RPMI8226 (cell line): ENCODE measurements at places on chromosomes 4 and X.

DNA sequence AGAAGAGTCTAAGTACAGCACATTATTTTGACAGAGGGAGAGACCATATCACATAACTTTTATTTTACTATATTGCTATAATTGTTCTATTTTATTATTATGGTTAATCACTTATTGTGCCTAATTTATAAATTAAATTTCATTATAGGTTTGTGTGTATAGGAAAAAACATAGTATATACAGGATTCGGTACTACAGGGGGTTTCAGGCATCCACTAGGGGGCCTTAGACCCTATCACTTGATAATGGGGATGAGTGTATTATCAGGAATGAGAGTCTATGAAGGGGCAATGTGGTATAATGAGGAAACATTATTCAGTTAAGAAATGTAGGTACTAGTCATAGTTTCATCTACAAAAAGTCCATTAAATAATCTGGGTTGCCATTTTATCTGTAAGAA lies 833.1 kb downstream of the C4orf33 start:
- DNase-seq: peak; percentile 13

- no peak for DNase-seq
These were observed 180.7 kb upstream of the IL15 start for GRCh38 chr4:141455651-141456050.

- DNase-seq: no peak
These were observed 439.4 kb downstream of the RAPGEF2 start for GRCh38 chr4:159542296-159542695.

GRCh38 chr4:35975617-35976355 lies 268.5 kb downstream of the ARAP2 start:
- no peak for DNase-seq

- no peak for DNase-seq
These were observed 25.4 kb downstream of the FGFBP1 start for GRCh38 chr4:15912961-15913630.

GRCh38 chr4:83582289-83582785 lies 46.4 kb downstream of the GPAT3 start:
- DNase-seq: peak; percentile 24

- DNase-seq: no peak
These were observed 419.8 kb upstream of the AMOT start for GRCh38 chrX:113260474-113260873.

GRCh38 chr4:6776920-6777635 lies 5.4 kb upstream of the KIAA0232 start:
- DNase-seq: no peak

DNA sequence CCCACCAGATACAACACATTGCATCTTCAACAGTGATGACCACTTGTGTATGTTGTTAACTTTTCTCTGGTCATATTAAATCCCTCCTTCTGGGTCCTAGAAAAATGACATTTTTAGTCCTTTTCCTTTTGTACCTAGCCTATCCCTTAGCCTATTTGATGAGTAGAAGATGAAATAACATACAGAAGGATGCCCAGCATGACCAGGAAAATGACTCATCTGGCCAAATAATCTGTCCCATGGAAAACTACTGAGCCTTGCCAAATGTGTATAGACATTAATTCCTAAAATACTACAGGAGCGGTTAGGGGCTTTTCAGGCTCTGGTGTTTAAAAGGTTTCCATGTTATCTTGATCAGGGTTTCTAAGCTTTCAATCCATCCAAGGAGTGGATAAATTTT lies 129.0 kb upstream of the KCNIP4 start:
- DNase-seq: no peak

DNA sequence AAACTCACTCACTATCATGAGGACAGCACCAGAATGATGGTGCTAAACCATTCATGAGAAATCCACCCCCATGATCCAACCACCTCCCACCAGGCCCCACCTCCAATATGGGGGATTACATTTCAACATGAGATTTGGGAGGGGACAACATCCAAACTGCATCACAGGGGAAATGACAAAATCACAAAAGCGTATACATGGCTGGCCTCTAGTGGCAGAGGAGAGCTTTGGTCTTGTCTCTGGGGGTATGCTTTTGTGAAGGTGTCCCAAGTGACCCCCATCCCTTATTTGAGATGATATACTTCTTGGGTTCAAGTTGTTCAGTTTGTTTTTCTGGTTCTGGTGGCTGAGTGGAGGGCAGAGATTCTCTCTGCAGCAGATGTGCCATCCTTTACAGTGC lies 8.5 kb upstream of the SETD7 start:
- no peak for DNase-seq

- no peak for DNase-seq
These were observed 76.7 kb downstream of the TMEM131L start for GRCh38 chr4:153542834-153543233.

DNA sequence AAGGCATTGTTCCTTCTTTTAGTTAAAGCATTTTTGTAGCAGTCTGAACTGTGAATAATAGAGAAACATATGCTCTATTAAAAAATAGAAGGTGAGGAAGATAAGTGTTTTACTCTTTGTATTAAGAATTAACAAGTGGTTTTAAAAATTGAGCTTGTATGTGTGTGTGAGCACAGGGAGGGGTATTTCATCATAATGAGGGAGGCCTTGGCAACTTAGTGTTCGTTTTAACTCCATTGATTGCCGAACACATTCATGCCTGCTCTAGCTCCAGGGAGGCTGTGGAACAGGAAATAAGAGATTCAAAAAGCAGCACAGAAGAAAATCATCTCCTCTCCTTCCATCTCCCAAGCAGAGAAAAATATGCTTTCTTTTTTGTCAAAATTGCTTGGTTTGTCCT lies 14.8 kb downstream of the SHROOM3 start:
- no peak for DNase-seq

DNA sequence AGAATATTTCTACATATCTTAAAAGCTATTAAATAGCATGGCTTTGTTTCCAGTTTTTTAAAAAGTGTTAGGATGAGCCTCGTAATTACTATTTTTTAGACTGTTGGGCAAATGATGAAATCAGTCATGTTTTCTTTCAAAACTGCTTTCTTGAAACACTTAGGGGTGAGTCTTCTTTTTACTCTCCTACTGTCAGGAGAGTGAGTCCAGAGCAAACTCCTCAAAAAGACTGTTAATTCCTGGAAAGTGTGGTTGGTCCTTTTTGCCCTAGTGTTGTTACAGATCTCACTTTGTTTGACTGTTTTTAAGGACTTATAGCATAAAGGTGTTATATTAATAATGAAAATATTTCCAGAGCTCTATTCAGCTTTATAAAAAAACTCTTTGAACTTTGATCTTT lies 6.3 kb downstream of the GSTCD start:
- no peak for DNase-seq

DNA sequence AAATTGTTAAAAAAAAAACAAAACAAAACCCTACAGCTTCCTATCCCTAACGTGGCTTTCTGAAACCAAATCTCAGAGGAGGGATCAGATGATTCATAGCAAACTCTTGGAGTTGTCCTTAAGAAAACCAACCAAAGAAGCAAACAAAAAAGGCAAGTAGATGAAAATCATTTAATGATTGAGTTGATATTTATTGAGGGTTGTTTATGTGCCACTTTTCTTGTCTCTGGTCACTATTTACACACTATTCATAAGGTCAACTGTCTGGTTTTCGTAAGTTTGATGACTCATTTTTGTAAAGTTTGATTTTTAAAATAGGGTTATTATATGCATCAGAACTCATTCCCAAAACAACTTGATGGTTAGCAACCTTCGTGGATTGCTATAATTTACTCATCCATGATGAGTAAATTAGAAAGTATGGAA lies 133.4 kb downstream of the UNC5C start:
- DNase-seq: no peak

- peak; percentile 35 for DNase-seq
These were observed 763 bp downstream of the PYURF start for GRCh38 chr4:88522702-88523324.

- DNase-seq: no peak
These were observed 9.7 kb upstream of the IRAK1 start for GRCh38 chrX:154029439-154029838.

DNA sequence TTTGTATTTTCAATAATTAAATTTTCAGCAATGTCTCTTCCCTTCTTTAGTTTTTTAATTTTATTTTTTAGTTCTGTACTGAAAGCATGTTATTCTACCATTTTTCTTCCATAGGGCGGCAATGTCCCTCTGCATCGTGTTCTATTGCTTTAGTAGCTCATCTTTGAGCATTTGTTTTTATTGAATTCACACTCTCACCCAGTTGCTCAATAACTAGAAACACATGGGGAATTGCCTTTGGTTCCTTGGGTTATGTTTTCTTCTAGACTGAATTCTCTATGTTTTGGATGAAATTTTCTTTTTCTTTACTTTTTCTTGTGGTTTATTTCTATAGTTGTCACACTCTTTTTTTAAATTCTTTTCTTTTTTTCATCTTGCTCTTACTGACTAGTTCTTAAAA lies 233.8 kb upstream of the LDB2 start:
- no peak for DNase-seq

- DNase-seq: no peak
These were observed 18.8 kb downstream of the RGS12 start for GRCh38 chr4:3311489-3312171.

DNA sequence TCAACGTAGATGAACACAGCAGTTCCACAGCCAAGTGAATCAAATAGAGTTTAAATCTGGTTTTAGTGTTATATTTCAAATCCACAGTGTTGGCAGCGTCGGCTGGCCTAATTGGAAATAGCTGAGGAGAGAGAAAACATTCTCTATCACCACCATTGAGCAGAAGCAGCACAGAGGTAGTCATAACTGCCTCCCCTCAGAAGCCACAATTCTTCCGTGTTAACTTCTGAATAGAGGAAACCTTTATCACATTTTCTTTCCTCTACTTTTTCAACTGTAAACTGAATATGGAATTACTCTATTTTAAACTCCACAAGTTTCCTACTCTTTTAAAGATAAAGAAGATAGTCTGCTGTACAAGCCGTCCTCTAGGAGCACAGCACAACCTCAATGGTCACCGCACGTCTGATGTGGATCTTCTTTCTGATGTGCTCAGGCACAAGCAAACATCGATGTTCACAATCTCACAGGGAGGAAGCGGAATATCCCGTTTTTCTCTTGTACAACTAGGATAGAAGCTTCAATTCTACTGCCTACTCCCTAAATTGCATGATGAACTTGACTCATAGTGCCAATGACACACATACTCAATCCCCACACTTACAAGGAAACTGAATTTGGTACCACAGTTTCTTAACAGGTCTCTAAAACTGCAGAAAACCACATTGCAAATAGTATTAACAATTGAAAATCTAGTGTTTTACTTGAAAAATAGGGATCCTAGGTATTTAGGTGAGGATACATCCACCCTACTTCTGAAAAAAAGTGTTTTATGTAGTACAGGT lies 217.8 kb upstream of the ETNPPL start:
- no peak for DNase-seq

DNA sequence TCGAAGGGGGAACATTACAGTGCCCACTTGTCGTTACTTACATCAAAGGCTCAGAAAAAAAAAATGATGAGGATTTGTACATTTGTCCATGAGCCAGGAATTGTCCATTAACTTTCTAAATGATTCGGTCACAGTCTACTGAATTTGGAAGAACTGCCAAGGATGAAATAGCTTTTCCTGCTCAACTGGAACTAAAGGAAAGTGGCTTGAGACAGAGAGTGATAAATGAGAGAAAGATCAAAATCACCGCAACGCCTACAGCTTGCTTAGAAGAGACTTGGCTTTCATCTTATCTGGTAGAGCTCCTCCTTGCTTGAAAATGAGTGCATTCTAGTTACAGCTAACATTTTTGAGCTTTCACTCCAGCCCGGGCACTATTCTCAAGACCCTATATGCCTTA lies 55.5 kb upstream of the ADGRG2 start:
- DNase-seq: no peak

GRCh38 chrX:56726605-56727004 lies 2.4 kb upstream of the NBDY start:
- DNase-seq: peak; percentile 61

- DNase-seq: no peak
These were observed 8.8 kb downstream of the TMPRSS11D start for GRCh38 chr4:67874986-67875385.

DNA sequence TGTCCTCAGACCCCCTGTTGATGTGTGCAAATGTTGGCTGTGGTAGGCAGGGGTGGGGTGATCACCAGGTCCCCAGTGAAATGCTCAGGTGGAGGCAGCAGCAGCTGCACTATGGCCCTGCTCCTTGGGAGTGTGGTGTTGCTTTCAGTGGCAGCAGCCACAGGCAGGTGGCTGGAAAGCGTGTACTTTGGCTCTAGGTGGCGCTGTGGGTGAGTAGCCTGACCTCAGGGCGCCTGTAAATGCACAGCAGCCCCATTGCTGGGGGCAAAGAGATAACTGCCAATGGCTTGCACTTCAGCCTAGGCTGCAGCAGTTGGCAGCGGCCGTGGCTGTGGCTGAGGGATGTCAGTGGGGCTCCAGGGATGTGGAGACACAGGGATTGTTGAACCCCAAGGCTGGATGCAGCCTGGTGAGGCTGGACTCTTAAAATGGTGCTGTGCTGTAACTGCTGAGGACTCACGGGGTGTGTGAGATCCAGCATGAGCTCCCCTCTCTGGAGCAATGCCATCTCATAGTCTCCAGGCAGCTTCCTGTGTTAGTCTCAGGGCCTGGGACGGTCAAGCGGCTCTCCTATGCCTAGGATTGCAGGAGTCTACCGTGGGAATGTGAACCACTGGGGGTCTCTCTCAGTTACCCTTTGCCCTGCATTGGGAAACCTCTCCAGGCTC lies 421.7 kb upstream of the HTR2C start:
- DNase-seq: peak; percentile 21

- no peak for DNase-seq
These were observed 79.5 kb downstream of the AFF1 start for GRCh38 chr4:87014284-87014782.

DNA sequence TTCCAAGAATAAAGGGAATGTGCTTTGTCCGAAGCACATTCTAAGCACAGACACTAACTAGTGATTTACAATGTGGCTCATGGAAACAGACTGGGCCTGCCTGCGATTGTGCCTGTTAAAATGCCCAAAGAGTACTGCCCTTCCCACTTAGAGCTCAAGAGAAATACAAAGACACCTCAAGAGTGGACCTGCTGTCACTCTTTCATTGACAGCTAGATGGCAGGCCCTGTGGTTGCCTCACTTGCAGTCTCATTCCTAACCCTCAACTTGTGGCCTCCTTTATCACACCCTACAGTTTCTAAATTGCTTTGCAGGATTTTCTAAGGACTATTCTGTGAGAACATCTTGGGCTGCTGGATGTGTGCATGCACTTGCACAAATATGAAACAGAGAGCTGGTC lies 331.0 kb upstream of the EMCN start:
- no peak for DNase-seq

- DNase-seq: no peak
These were observed 4.4 kb downstream of the TASL start for GRCh38 chrX:30573125-30573524.

GRCh38 chr4:14800977-14801376 lies 201.3 kb upstream of the CPEB2 start:
- DNase-seq: no peak

GRCh38 chr4:188433741-188434315 lies 294.6 kb downstream of the TRIML1 start:
- DNase-seq: no peak
